ENCODE measurements at places on chromosomes 13 and 19.

- no peak for DNase-seq
Measured at GRCh38 chr13:102847272-102848234, 1.7 kb downstream of the ERCC5 start.

- DNase-seq: no peak
Measured at GRCh38 chr13:29978211-29978610, 127.8 kb upstream of the UBL3 start.

GRCh38 chr19:50268501-50268900, 60.7 kb downstream of the KCNC3 start:
- no peak for DNase-seq

GRCh38 chr19:13120031-13120430, 2.0 kb downstream of the NACC1 start:
- no peak for DNase-seq

- no peak for DNase-seq
Measured at GRCh38 chr13:25604106-25604505, 232.3 kb downstream of the ATP8A2 start.

GRCh38 chr19:6274756-6275155, 5.0 kb downstream of the MLLT1 start:
- no peak for DNase-seq

- DNase-seq: no peak
Measured at GRCh38 chr13:45861322-45861721, 9.8 kb upstream of the SIAH3 start.

- no peak for DNase-seq
Measured at GRCh38 chr13:51006067-51006845, 96.7 kb downstream of the RNASEH2B start.

GRCh38 chr19:35122687-35123551, 7.3 kb downstream of the FXYD3 start:
- DNase-seq: no peak

DNA sequence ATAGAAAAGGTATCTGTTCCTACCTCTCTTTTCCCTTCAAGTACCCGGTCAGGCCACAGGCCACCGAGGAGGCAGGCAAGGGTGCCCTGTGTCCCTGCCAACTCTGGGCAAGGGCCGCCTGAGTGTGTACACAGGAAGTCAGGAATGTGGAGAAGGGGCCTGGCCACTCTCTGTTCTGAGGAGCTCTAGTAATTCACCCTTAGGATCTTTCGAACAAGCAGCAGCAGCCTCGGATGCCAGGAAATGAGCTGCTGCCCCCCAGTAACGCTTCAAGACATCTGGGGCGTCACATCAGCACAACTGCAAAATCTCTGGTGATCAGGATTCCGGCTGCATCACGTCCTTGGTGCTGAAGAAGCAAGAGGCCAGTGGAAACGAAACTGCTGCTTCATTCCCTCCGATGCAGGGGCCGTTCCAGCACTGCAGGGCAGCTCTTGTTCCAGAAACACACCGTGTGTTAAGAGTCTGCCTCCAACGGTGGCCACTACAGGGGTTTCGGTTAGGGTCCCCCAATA, 2.0 kb downstream of the RAB20 start:
- DNase-seq: no peak

GRCh38 chr19:28196961-28197360, 1016.0 kb downstream of the UQCRFS1 start:
- no peak for DNase-seq

DNA sequence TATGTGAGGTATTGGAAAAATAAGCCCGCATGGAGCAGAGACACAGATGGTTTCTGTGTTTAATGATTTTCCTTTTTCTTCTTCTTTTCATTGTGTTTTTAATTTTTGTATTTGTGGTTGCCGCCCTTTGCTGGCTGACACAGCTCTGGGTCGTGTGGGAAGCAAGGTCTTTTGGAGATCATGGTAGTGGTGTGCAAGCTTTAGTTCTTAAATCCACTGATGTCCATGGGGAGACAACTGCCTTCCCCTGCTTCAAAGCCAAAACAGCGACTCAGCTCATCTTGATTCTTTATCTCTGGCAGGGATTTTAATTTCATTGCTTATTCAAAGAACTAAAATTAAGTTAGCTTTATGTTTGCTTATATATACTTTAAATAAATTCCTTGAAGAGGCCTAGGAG, 711.3 kb upstream of the SGCG start:
- DNase-seq: no peak

DNA sequence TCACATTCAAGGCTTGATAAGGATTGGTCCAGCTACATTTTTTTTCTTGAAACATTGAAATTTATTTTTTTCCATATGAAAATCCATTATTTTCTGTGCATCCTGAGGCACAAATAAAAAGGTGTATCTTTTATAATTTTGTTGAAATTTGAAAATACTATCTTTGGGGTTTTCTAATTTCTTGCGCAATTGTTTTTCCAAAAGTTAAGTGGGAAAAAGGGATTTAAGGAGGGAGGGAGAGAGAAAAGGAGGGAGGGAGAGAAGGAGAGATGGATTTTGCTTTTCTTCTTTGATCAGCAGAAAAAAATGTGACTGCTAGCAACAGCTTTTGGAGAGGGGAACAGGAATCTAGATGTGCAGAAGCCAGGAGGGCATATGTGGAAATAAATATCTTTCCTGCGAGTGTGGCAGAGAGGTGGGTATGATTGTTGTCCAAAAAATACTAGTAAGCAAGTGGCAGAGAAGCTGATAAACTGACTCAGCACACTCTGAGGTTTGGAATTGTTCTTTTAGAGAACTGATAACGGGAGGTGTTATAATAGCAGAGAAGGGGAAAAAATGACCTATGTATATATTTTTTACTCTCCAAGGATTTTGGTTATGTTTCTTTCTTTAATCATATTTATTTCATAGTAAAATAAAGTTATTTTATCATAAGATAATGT, 61.2 kb upstream of the EDNRB start:
- no peak for DNase-seq

- DNase-seq: peak; percentile 58
Measured at GRCh38 chr13:99425485-99426341, 75.6 kb upstream of the TM9SF2 start.

DNA sequence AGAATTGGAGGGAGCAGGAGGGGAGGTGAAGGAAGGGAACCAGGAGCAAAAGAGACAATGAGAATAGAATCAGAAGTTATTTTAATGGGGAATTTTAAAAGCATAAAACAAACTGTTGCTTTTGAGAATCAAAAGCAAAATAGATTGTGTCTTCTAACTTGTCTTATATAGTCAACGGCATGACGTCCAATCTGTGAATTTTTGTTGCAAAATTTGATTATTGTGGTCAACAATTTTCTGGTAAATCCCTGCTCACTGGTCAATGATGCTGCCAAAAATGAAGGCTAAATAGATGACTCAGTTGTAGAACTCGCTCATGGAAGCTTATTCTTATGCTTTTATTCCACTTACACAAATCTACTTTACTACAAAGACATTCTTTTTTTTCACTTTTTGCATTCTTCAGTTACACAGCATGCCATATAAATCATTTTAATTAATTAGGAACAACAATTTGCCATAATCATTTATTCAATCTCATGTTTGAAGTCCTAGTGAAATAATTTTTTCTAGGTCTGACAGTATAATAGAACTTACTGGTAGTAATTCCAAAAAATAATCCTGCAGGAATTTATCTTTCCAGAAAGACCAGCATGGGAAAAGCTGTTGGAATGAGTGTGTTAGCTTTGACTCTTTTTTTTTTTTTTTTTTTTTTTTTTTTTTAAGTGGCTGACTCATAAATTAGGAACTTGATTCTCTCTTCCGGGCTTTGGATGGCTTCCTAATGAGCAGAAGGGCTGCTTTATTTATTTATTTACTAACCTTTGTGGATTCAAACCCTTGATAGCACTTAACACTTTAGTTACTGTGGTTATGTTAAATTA, 256.9 kb downstream of the SPRY2 start:
- DNase-seq: no peak

DNA sequence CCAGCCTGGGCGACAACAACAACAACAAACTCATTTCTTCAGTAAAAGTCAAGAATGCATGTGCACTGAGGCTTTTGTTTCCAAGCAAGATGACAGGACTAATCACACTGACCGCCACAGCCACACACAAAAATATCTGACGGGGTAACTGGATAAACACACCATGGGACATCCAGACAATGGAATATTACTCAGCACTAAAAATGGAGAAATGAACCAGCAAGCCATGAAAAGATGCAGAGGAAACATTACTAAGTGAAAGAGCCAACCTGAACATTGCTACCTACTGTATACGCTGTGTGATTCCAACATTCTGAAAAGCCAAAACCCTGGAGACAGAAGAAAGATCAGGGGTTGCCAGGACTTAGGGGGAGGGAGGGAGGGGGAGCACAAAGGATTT, 36.7 kb downstream of the FAAP24 start:
- no peak for DNase-seq

DNA sequence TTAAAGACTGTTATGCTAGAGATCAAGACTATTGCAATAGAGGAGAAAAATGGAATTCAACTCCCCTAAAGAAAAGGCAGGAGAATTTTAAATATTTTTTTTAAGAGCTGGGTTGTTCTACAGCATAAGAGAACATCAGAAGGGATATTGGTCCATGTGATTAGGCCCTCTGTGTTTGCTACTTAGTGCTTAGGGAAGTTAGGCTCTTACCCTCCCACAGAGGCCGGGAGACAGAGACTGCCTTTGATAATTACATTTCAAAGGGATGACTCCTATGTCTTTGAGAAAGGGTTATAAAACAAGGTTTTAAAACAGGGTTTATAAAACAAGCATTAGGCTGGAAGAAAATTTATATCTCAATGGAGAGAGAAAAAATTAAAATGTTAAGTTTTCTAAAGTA, 1248.1 kb upstream of the PCDH20 start:
- DNase-seq: no peak

GRCh38 chr13:113734826-113735125, 24.2 kb upstream of the TMEM255B start:
- DNase-seq: no peak

GRCh38 chr19:10593820-10594637, 6.9 kb upstream of the AP1M2 start:
- no peak for DNase-seq

- DNase-seq: no peak
Measured at GRCh38 chr19:28332351-28332750, 880.6 kb downstream of the UQCRFS1 start.

- no peak for DNase-seq
Measured at GRCh38 chr13:34035178-34035577, 217.2 kb downstream of the RFC3 start.

DNA sequence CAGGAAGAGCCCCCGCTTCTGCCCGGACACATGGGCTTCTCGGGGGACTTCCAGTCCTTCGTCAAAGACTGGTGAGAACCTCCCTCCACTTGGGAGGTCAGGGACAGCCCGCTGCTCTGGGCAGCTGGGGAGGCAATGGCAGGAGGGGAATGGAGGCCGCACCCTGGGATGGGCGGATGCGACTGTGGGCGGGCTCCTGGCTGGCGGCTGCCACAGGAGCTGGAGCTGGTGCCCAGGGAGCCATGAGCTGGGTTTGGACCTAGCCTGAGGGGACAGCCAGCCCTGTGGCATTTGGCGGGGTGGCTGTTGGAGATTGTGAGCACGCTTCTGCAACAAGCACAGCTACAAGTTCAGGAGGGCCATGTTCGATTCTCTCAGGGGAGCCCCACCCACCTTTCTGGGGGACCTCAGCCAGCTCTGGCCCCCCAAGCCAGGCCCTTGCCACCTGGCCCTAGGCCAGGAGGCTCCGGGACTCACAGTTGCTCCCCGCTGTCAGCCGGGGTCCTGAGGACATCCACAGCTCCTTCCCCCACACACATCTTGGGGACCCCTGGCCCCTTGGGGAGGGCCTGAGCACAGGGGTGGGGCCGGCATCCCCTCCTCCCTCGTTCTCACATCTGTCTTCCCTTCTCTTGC, 3.0 kb upstream of the TGFBR3L start:
- DNase-seq: no peak

DNA sequence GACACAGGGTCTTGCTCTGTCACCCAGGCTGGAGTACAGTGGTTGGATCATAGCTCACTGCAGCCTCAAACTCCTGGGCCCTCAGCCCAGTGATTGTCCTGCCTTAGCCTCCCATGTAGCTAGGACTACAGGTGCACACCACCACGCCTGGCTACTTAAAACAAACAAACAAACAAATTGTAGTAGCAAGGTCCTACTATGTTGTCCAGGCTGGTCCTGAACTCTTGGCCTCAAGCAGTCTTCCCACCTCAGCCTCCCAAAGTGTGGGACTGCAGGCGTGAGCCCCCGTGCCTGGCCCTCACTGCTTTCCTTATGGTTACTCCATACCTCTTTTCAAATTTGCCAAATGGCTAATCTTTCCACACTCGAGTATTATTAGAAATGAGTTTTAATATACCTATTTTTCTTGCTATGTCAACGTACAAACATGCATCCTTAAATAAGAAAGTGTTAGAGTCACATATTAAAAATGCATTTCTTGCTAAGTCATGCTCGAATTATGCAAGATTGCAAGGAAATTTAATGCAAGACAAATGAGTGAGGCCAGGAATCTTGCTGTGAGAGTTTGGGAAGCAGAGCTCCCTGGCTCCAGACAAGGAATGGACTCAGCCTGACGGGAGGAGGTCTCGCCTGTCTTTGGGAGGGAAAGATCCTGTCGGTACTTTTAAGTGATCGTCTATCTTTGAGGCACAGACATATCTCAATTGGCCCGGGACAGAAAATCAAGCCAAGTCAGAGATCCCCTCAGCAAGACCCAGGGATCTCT, 39.4 kb downstream of the RFX2 start:
- no peak for DNase-seq

GRCh38 chr13:50334115-50334778, 319.0 kb downstream of the KCNRG start:
- no peak for DNase-seq

DNA sequence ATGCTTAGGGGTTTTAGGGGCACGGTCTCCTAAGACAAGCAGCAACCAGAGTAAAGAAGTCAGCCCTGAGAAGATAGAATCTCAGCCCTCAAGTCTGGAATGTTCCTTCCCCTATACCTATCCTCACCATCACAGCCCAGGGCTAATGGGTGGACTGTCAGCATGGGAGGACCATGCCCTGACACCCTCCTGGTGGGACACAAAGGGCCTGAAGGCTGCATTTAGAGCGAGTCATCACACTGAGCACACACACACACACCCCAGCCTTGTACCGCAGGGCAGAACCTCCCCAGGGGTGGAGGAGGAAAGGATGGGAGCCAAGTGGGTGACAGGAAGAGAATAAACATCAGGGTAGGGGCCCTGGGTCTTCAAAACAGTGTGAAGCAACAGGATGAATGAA, 174.8 kb upstream of the SERP2 start:
- DNase-seq: no peak
